ENCODE measurements at places on chromosomes 12 and 14.

- DNase-seq, result peak; percentile 76
These were observed at the start of gene DPY19L2 for GRCh38 chr12:63668028-63668799. TSS of gene DPY19L2 (minus strand) at chr12:63668493. CDS start at chr12:63668393, 100 bp downstream.

DNA sequence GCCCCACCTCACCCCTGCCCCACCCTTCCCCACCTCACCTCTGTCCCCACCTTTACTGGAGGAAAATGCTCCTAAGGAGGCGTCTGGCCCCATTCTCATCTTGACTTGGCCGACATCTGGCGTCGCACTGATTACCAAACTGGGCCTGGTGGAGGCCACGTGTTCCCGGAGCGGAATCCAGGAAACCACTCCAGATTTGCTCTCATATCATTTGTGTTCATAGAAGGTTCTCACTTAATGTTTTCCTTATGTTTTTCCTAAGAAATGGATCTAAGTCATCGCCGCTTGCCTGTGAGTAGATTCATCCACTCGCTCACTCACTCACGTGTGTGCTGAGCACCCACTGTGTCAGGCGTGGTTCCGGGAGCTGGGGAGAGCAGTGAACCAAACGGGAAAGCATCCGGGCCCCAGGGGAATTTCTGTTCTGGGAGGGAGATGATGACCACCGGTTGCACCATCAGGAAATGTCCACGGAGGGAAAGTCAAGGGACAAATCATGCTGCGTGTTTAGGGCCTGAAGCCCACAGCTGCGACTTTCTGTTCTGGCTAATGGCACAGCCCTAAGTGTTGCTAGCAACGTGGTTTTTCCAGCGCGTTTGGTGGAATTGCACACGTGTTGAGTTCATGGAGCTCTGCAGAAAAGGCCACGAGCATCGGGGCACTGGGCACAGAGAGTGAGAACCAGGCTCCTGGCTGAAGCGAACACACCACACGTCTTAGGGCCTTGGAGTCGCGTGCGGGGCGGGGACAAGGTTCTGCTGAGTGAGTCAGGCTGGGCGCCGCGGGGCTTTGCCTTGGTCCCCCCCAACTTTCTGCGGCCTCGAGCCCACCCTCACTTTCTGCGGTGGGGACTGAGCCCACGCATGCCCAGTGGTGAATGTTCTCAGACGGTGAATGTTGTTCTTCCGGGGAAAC is 57.7 kb downstream of the ADGRD1 start:
- DNase-seq, result no peak

DNA sequence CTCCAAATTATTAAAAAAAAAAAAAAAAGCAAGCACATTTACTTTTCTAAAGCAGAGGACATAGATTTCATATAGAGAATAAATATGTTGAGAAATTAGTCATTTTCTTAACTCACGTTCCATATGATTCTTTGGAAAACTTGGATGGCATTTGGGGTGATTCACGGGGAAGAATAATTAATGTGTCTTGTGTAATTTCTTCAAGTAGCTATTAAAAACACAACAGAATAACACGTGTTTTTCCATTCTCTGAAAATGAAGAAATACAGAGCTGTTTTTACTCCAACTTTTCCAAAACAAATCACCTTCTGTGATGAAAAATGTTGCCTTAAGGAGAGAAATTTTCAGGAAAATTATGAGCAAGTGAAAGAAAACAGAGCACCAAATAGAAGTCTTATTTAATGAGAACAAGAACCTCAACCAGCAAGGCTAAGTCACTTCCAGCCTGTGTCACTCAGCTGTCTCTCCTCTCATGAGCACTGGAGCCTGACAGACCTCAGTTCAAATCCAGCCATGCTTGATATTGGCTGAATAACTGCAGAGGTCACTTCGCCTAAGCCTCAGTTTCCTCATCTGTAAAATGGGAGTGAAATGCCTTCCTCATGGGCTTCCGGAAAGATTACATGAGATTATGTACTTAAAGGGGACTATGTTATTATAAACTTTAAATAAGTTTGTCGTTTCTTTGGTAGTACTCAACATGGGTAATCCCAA is 42.8 kb upstream of the NUAK1 start:
- DNase-seq, result no peak

DNA sequence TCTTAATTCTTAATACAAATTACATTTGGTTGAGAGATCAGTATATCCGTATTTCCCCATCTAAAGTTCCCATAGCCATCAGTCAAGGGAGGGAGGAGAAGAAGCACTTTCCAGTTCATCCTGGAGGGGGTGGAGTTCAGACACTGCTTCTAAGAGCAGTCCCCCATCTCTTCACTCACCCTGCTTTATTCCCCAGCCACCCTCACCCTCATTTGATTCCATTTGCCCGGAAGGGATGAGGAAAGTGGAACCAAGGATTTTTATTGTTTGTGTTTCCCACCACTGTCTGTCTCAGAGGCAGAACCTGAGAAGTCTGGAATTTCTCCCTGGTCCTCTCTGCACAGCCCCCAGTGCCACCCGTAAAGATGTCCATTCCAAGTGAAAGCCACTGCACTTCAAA is 134.2 kb upstream of the HIF1A start:
- DNase-seq, result no peak

GRCh38 chr12:83106873-83107272 is 420.2 kb downstream of the TMTC2 start:
- DNase-seq, result no peak

GRCh38 chr14:105224845-105225570 is 23.3 kb upstream of the BTBD6 start:
- no peak for DNase-seq

GRCh38 chr12:77742631-77743030 is 88.1 kb upstream of the NAV3 start:
- DNase-seq, result no peak

- DNase-seq, result no peak
These were observed 179.0 kb downstream of the SLC15A4 start for GRCh38 chr12:128644664-128645296.

- no peak for DNase-seq
These were observed 171.1 kb downstream of the MON2 start for GRCh38 chr12:62637679-62638078.

DNA sequence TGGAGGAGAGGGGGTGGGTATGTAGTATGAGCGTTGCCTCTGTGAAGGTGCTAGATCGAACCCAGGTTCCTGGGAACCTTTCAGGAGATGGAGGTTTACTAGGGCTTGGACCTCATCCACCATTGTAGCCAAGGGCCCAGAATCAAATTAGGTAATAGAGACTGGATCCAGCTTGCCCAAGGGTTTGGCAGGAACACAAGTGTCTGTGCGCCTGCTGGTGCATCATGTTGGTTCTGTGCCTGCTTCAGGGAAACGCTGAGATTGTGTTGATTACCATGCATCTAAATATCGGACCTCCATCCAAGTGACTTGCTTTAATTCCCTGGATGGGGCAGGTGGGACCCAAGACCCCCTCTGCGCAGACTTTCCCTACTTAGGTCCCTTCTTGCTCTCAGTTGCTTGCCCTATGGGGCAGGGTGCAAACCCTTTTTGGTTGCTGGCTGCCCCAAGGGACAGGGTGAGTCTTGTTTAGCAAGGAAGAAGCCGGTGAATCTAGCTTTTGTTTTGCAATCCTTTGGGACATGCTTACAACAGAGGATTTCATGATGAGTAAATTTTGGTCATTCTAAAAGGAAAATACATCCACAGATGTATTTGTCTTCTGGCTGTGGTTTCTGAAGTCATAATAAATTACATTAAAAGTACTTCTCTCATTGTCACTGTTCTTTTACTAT is 189.8 kb upstream of the PRICKLE1 start:
- no peak for DNase-seq

DNA sequence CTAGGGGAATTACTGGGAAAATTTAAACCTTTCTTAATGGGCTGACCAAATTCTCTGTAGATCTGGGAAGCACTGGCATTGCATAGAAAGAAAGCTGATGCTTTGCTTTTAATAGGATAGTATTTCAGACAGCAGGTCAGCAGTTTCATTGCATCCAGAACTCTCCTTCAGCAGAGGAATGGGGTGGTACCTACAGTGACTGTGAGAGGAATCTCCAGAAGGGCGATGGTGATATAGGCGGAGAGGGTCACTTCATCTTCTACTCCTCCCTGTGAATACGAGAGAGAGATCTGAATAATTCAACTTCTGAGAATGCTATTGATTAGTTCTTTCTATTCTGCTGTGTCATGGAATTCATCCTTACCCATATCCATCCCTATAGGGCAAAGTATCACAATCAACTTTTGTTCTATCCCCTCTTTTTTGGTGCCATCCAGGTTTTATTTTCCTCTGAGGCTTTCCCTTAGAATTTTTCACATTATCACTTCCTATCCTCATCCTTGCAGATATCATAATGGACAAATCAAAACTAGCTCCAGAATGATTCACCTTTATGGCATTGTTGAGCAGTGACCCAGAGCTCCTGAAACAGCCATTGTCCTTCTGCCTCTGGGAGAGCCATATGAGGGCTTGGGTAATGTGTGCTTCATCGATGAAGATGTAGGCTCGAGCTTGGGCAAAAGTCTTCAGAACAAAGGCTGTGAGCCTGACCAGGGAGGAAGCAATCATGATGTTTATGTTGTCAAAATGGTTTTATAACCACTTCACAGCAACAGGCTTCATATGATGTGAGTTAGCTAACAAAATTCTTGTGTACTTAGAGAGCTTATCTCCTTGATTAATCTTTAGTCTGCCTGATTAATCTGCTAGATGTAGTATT is 38.3 kb downstream of the A2M start:
- no peak for DNase-seq

DNA sequence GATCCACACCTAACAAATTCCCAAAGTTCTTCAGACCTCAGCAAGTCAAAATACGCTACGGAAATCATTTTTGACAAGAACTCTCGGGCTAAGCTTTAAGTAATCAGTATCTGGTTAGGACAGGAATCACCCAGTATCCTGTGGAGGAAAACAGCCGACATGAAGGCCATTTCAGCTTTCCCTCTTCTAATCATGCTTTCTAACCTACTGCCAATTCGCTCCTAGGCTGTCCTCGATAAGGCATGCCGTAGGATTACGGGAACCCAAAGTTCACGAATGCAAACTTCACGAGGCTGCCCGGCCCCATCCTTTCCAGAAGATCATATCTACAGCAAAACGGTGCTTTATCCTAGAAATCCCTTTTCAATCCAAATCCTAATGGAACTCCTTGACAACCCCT is 81.8 kb upstream of the PTPRB start:
- DNase-seq, result no peak

- no peak for DNase-seq
These were observed 205.2 kb upstream of the NEDD1 start for GRCh38 chr12:96701856-96702255.
